Breast epithelium (tissue), 4 donors: ENCODE measurements at places on chromosomes 2 and 18. TPM values are rescaled to one million over a fixed set of nuclear protein-coding genes. Genes with fewer than 3 reads are reported as not detected.

Gene SATB2
- 2.3 TPM for total RNA-seq

Gene FSHR
- total RNA-seq = not detected

Gene RAPGEF4
- 11.6 TPM for total RNA-seq

Gene SPOPL
- total RNA-seq = 25.3 TPM

Gene DSG2
- 14.1 TPM for total RNA-seq

Gene DSG4
- total RNA-seq = not detected

Gene PSMA8
- not detected for total RNA-seq

Gene SLC23A3
- 2.0 TPM for total RNA-seq

Gene AMER3
- not detected for total RNA-seq

Gene DUSP19
- total RNA-seq = 1.6 TPM

Gene CRYGD
- total RNA-seq = not detected

Gene LONRF2
- 19.9 TPM for total RNA-seq

Gene GALNT5
- total RNA-seq = 0.16 TPM

Gene CD226
- 2.1 TPM for total RNA-seq

Gene C2orf92
- 11.2 TPM for total RNA-seq

Gene REG1A
- total RNA-seq = not detected

Gene ST8SIA5
- 0.33 TPM for total RNA-seq

Gene KIAA2012
- not detected for total RNA-seq

Gene CAPN14
- 0.44 TPM for total RNA-seq

Gene CACNB4
- 17.7 TPM for total RNA-seq

Gene NR4A2
- 3.8 TPM for total RNA-seq

Gene CNDP1
- not detected for total RNA-seq

Gene PRR30
- total RNA-seq = not detected

Gene SPDYA
- total RNA-seq = 0.98 TPM

Gene RUFY4
- total RNA-seq = not detected

Gene CERS6
- total RNA-seq = 44.8 TPM

Gene LRP2
- total RNA-seq = 60.4 TPM

Gene ASPRV1
- 4.5 TPM for total RNA-seq

Gene MYL1
- not detected for total RNA-seq

Gene CFAP65
- total RNA-seq = not detected

Gene IL36B
- total RNA-seq = not detected

Gene LIMS3
- 1.6 TPM for total RNA-seq

Gene RFX8
- 2.3 TPM for total RNA-seq

Gene KLHL30
- total RNA-seq = 0.15 TPM

Gene MYOM1
- total RNA-seq = 3.1 TPM

Gene IL1RN
- total RNA-seq = 1.6 TPM

Gene SLC4A1AP
- total RNA-seq = 24.3 TPM

Gene ZNF142
- total RNA-seq = 16.0 TPM

Gene DPP4
- total RNA-seq = 7.5 TPM

Gene RETREG2
- 66.3 TPM for total RNA-seq

Gene ERMN
- total RNA-seq = 1.6 TPM

Gene SNORC
- 9.2 TPM for total RNA-seq

Gene FRZB
- 2.9 TPM for total RNA-seq

Gene EML6
- total RNA-seq = 2.3 TPM

Gene HNRNPLL
- total RNA-seq = 48.3 TPM

Gene PTCD3
- 99.1 TPM for total RNA-seq

Gene POTEJ
- not detected for total RNA-seq

Gene VWC2L
- 0.15 TPM for total RNA-seq

Gene PRKAG3
- not detected for total RNA-seq

Gene CGREF1
- total RNA-seq = 3.2 TPM
